Stimulated activated CD8-positive, alpha-beta memory T cell treated with anti-CD3 and anti-CD28 coated beads, Interleukin-4, amount 100 ng/mL, for 24 hours (primary cell): ENCODE measurements at places on chromosomes 2 and 18.

GRCh38 chr2:102597788-102598187 is 21.6 kb upstream of the SLC9A2 start:
- no peak for DNase-seq

DNA sequence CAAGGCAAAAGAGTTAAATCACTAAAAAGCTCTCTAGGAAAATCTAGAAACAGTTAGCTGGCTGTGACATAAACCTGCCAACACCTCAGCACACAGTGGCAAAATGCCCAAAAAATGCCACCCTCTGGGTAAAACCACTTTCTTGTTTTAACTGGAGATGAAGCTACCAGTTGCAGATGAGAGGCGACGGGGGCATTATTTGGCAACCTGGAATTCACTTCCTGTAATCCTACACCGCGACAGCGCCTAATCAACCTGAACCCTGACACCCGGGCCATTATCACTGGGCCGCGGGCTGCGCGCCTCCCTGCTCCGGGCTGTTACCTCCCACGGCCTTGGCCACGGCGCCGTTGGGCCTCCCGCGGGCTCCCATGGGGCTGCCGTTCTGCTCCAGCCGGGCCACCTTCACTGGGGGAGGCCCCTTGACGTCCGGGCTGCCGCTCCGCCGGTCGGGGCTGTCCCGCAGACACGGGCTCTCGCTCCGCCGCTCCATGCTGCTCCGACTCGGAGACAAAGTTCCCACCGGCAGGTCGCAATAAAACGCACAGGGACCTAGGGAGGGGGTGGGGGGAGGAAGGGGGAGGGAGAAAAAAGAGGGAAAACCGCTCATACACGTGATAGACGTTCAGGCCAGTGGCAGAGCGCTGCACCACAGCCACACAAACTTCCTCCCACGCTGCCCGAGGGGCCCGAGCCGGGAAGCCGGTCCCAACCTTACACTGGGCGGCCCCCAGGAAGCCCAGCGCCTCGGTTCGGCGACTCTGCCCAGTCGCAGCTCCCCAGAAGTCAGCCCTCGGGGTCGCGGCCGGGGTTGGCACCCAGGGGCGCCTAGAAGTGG is 2.0 kb downstream of the SATB2 start:
- DNase-seq = no peak

DNA sequence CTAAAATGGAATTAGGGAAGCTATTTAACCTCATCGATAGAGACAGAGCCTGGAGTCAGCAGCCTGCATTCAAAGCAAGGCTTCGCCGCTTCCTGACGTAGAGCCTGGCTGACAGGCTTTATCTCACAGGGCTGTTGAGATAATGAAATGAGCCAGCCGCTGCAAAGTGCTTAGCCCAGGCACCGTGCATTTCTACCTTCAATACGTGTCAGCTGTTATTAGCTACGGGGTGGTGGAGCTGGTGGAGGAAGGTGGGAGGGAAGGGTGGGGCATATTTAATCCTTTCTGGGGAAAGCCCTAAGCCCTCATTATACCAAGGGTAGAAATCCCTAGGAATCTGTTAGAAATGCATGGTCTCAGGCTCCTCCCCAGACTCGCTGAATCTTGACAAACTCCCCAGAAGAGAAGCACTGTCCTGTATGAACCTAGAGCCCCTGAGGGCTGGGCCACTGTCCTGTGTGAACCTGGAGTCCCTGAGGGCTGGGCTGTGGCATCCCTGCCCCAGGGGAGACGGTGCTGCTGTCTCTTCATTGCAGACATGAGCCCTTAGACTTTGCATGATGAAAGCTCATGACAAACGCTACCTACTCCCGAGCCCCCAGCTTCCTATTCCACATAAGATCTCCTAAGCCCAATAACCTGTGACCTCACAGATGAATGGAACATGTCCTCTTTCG is 72.4 kb downstream of the ALPK2 start:
- DNase-seq = no peak

GRCh38 chr2:236938126-236938525 is 147.6 kb upstream of the COPS8 start:
- DNase-seq = no peak

DNA sequence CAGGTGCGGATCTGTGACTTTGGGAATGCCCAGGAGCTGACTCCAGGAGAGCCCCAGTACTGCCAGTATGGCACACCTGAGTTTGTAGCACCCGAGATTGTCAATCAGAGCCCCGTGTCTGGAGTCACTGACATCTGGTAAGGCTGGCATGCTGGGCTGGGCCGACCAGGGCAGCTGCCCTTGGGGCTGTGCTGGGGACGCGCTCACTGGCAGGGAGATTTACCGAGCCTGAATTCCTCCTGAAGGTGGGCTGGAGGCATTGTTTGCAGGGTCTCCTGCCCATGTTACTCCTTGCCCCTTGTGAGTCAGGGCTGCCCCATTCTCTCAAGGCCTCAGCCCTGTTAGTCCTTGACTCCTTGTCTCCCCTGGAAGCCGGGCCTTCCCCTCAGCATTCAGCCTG is 18.7 kb upstream of the GMPPA start:
- DNase-seq = no peak
